GM13976 (cell line): ENCODE measurements at places on chromosomes 3 and 15.

- no peak for DNase-seq
Measured at GRCh38 chr3:121592856-121593702, at the start of gene FBXO40. FBXO40 (plus strand) TSS chr3:121593379; CDS start chr3:121620576, 27,197 bp downstream.

DNA sequence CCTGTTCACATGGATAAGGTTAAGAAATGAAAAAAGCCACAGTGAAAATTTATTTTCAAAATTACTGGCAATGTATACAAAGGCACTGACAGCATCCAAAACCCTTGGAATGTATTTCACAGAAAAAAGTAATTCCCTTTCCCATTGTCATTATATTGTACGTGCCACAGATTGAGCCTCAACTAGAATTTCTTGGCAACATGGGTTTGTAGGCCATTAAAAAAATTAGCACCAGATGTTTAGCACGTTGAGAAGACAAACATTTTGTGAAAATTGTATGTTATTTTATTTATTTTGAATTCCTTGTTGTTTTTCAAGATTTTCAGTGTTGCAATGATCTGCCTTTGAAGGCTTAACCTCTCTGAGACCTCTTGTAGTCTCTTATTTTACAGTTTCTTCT, 76.3 kb upstream of the EPHB3 start:
- no peak for DNase-seq

GRCh38 chr3:162175878-162176277, 679.3 kb downstream of the OTOL1 start:
- DNase-seq: no peak

DNA sequence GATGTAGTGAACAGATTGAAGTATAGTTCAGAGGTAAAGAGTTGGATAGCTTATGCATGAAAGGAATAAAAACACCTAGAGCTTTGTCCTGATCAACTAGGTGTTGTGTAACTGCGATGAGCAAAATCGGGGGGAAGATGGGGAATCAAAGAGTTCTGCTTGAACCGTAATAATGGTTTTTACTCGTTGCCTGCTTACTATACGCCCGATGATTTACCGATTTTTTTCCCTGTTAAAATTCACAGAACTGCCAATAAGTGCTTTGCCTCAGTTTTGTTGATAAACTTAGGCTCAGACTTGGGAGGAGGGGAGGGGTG, 783 bp upstream of the DNAJB11 start:
- DNase-seq: no peak
